ENCODE measurements at places on chromosomes 13 and 19.

GRCh38 chr19:54191011-54191810 lies at the start of gene TSEN34:
Gene TSEN34, plus strand, starts transcription at chr19:54191308. Its CDS starts 57 bp downstream, at chr19:54191365.
- peak; percentile 62 for DNase-seq

- no peak for DNase-seq
Observed at GRCh38 chr19:1979017-1979416, 36.5 kb downstream of the BTBD2 start.

DNA sequence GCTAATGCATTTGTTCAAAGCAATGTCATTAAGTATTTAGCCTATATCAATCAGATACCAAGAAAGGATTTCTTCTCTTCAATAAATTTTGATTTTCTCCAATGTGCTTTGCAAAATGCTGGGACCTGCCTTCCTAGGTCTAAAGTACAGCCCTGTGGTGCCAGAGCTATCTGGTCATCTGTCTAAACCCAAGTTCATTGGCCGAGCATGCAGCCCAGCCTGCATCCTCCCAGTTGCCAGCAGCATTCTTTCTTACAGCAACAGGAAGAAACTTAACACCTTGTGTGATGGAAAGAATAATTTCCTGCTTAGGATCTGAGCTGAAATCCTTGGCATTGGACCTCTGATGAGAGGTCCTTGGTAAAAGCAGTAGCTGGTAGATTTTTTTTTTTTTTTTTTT lies 310.0 kb downstream of the RBM26 start:
- DNase-seq: no peak

GRCh38 chr13:83377491-83377890 lies 504.8 kb downstream of the SLITRK1 start:
- no peak for DNase-seq

GRCh38 chr19:20472854-20473253 lies 92.7 kb downstream of the ZNF737 start:
- DNase-seq: no peak

All from NCI-H2107 (cell line).